ENCODE measurements at places on chromosomes 2 and 18.

DNA sequence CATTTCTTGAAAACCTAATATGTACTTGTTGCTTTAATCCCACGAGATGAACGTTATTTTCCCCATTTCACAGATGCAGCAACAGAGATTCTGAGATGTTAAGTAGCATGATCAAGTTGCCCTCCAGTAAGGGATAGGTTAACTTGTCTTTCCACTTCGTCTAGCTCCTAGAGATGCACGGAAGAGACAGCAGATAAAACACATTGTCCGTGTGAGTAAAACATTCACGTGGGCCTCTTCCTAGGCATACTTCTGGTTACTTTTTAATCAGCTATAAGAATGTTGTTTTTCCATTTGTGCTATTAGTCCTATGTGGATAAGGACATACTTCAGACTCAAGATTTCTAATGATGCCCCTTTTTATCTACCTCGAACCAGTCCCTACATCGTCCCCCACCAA lies 1.2 kb upstream of the ARHGAP28 start:
- no peak for DNase-seq

DNA sequence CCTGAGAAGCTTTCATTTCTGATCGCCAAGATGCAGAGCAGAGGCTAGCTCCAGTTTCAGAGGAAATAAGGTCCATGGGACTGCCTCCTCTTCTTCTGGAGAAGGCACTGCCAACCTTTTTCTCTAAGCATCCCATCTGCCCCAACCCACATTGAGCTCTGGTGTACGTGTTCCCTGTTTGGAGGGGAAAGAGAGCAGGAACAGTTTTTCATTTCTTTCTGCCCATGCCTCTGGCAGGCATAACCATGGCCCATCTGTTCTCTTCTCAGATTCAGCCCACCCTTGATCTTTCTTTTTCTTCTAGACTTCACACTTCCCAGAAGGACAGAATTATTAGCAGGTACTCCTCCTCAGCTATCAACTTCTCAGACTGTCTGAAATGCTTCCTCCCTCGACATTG lies 1110.3 kb upstream of the KLHL29 start:
- peak; percentile 14 for DNase-seq

DNA sequence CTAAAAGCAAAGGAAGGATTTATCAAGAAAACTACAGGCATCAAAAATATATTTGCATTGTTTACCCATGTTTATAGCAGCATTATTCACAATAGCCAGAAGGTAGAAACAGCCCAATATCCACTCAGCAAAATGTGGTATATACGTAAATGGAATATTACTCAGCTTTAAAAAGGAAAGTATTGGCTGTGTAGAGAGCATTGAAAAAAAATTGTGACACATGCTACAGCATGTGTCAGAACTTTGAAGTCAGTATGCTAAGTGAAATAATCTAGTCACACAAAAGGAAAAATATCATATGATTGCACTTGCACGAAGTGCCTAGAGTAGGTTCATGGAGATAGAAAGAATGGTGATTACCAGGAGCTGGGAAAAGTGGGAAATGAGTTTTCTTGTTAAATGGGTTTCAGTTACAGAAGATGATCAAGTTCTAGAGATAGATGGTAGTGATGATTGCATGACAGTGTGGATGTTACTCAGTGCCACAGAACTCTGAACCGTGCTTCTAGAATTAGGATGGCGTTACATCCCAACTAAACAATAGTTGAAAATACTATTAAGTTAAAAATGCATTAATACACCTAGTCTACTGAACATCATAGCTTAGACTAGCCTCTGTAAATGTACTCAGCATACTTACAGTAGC lies 20.1 kb downstream of the ANKRD12 start:
- DNase-seq: no peak

GRCh38 chr2:219612577-219613286 lies 14.7 kb upstream of the SLC4A3 start:
- DNase-seq: no peak

DNA sequence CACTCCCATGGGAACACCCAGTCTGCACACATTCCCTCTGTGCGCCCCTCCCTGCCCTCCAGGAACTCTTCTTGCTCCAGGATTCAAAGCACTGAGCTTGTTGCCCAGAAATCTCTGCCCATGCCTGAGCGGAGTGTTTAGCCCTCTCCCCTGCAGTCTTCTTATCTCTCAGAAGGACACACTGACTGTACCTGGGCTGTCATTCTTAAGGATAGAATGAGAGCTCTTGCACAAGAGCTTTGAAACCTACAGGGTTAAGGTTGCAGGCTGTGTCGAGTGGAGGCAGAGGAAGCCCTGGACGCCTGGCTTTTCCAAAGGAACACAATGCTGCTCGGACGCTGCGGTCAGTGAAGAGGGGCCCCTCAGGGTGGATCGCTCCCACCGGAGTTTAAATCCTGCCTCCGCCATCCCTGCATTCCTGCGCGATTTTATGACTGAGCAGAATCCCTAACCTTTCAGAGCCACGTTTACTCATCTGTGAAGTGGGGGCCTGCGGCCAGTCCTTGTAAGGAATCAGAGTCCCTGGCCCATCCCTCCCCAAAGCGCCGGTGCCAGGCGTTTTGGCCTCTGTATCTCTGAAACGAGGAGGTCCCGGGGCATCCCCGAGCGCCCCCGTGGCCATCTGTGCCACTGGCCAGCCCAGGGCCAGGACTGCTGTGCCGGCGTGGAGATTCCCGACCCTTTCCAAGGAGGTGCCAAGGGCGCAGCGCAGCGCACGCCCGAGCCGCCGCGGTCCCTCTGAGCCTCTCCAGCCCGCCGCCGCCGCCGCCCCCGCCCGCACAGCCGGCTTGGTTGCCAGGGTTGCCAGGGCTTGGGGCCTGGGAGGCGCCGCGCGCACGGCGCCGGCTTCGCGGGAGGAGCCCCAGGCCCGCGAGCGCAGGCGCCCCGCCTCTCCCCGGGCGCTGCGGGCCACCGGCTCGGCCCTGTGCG lies 58.9 kb downstream of the FAM168B start:
- peak; percentile 33 for DNase-seq

All from amygdala (tissue), 56 donors.